ENCODE measurements at places on chromosomes 2 and 18.

GRCh38 chr18:59286341-59286740 lies 13.1 kb upstream of the RAX start:
- no peak for DNase-seq

GRCh38 chr2:133561045-133561852 lies 7.0 kb downstream of the NCKAP5 start:
- no peak for DNase-seq

GRCh38 chr2:88638743-88639142 lies 11.5 kb upstream of the EIF2AK3 start:
- DNase-seq = no peak

GRCh38 chr2:59066787-59067399 lies 825.8 kb upstream of the FANCL start:
- no peak for DNase-seq

DNA sequence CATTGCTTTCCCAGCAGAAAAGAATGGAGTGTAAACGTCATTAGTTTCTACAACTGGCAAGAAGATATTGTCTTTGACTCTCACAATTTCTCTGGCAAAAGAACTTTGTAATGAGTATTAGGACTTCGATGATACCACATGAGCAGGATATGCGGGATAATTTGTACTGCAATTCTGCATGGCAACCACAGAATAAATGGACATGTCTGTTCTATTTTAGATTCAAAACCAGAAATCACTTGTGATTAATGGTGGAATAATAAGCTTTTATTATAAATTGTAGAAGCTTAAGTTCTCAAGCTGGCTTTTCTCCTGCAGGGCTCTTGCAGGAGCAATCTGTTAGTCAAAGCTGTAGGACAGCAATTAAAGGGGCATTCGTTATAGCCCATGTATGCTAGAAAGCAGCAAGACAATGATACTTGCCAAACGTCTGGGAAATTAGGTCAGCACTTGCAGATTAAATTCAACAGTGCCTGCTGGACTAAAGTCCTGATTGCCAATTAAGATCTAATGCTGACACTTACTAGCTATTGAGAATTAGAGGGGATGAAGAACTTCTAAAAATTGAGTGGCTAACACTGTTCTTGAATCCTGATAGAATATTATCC lies 177.9 kb downstream of the PTH2R start:
- DNase-seq = no peak

DNA sequence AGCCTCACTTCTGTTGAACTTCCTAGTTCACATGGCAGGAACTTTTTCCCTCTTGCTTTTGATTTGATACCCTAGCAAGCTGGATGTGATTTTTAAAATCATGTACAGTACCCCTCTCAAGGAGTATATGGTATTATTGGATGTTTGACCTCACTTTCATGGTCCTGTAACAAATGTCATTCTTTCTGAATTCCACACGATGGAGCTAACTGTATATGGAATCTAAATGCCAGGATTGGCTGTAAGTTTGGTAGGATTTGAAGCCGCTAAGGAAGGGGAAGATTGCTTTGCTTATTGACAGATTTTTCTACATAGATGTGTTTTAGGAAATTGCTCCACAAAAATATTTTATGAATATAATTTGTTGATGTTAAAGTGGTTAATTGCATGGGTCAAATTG lies 18.3 kb downstream of the MAIP1 start:
- DNase-seq = no peak

GRCh38 chr2:237889811-237890210 lies 30.4 kb downstream of the RAMP1 start:
- no peak for DNase-seq

Data from head of caudate nucleus (tissue), 42 donors.